ENCODE measurements at places on chromosomes 12 and 14.

DNA sequence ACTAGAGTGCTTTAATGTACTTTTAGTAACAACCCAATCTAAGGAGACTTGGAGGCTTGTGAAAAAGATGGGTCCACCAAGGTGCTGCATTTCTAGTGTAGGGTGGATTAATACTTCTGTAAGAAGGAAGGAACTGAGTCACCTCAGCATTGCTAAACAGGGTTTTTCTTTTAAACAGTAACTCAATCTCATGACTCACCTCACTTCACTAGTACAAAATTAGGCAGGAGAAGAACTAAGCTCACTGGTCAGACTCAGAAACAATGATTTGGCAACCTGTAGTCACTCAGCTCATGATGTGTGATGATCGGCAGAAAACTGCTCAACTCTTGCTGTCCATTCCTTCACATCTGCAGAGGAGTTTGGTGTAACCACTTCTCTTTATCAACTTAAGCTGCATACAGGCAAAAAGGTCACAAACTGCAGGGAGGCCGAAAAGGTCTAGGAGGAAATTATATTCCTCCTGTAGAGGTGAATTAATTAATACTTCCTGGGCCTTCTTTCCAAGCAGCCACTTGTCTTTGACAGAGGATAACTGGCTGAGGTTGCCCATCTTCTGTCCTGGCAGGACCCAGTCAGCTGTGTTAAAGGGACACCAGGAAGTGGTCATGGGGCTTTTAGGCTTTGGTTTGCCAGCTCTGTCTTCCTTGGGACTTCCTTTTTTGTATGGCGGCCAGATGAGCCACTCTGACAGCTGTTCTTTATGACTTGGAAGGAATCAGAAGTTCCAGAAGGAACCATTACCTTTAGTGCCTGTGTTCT lies 466.9 kb downstream of the FUT8 start:
- no peak for DNase-seq

GRCh38 chr12:42298887-42299286 lies 27.0 kb downstream of the ZCRB1 start:
- DNase-seq, result no peak

DNA sequence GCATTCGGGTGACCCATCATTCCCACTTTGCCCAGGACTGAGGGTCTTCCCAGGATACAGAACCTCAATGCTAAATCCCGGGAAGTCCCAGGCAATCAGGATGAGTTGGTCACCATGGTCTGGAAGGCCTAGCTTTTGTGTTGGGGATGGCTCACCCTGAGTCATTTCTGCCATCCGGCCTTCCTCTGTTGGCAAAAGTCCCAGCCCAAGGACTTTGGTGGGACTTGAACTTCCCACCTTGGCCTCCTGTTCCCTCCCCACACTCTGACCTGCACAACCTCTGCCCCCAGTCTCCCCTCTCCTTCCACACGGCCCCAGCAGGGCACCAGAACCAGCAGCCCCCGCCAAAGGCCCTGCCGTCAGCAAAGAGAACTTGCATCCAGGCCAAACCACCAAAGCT lies 24.6 kb upstream of the NCOR2 start:
- no peak for DNase-seq

DNA sequence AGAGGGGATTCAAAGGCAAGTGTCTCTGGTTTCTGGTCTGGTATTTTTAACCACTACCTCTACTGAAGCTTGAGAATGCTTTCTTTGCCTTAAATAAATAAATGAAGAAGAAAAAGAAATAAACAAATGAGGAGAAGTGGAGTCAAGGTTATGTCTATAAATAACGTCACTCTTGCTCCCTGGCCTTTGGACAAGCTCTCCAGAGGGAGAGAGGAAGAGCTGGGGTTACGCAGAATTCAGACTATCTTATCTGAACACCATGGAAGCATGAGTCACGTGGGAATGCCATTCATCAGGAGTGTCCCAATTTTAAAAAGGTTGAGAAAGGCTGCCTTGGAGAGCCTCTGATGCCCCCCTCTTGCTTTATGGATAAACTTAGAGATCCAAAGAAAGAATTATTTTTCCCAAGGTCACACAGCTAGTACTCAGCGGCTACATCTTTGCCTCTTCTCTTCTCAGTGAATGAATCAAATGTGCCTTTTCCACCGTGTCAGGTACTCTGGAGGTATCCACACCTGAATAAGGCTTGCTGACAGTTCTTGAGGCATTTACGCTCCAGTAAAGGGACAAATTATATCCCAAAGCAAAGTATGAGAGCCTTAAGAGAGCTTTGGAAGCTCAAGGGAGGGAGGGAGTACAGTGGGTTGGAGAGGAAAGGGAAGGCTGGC lies 12.9 kb upstream of the MSI1 start:
- DNase-seq, result no peak

DNA sequence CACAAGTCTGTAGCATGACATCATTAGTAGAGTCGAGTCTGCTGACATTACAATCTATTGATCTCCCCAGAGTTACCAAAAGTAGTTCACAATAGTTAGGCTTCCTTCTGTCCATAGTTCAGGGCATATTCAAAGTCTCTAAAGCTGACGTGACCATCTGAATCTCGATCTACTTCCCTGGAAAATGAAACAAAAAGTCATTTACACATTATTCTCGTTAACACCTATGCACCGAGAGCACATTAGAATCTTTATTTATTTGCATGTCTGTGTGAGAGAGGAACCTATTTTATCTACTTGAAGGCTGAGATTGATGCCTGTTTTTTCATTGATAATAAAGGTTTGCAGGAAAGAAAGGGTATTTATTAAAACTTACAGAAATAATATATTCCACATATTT lies 157.4 kb downstream of the EFCAB11 start:
- DNase-seq, result no peak

- no peak for DNase-seq
These were observed 6.8 kb upstream of the TRAF3 start for GRCh38 chr14:102770147-102771123.

- no peak for DNase-seq
These were observed 76.0 kb downstream of the WDR20 start for GRCh38 chr14:102215576-102216250.

- DNase-seq, result no peak
These were observed 54.3 kb downstream of the PTPN11 start for GRCh38 chr12:112473056-112473455.

DNA sequence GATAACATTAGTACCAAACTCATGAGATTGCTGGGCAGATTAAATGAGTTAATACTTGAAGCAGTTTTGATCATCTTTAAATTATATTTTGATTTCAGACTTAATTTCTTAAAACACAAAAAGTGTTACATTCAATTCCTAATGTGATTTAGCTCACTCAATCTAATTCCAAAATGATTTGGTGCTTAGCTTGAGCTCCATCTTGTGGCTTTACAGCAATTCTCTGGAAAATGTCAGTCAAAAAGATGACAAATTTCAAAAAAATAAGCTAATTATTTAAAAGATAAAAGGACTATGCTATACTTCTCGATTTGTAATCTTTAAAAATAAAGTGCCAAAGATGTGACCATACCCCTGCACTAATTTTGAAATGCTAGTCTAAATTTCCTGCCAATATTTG lies 10.1 kb downstream of the LLPH start:
- no peak for DNase-seq

- no peak for DNase-seq
These were observed 148.7 kb downstream of the DYRK2 start for GRCh38 chr12:67797185-67797741.

GRCh38 chr12:12051668-12052067 lies 19.1 kb upstream of the BCL2L14 start:
- DNase-seq, result no peak

- no peak for DNase-seq
These were observed 37.4 kb upstream of the HIGD1C start for GRCh38 chr12:50914872-50915484.

- no peak for DNase-seq
These were observed 66.0 kb downstream of the TMTC3 start for GRCh38 chr12:88207921-88208620.

- DNase-seq, result no peak
These were observed 908.6 kb upstream of the MDGA2 start for GRCh38 chr14:48584031-48584430.

GRCh38 chr14:66268802-66269334 lies 217.3 kb upstream of the CCDC196 start:
- no peak for DNase-seq

GRCh38 chr14:76926521-76927251 lies 100.5 kb downstream of the LRRC74A start:
- DNase-seq, result no peak

DNA sequence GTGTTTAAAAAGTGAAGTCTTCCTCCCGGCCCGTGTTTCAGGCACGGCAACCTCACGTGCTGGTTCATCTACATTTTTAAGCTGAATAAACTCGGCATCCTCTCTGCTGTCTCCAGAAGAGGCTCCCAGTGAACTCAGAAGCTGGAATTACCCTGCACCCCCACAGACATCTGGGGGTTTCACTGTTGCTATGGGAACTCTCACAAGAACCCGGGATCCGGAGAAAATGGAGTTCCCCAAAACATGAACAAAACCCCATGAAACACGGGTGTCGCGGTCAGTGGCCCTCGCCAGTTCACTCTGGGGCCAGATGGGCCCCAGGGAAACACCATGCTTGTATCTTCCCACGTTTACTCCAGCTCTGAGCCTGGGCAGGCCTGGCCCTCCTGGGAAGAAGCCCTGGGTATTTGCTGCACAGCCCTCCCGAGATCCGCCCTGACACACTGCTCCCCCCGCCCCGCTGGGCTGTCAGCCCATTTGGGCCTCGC lies 143.7 kb downstream of the PIWIL1 start:
- DNase-seq, result no peak

- no peak for DNase-seq
These were observed 38.9 kb downstream of the FBXO33 start for GRCh38 chr14:39393289-39393688.

GRCh38 chr14:103949131-103949790 lies 6.9 kb upstream of the RD3L start:
- DNase-seq, result no peak

DNA sequence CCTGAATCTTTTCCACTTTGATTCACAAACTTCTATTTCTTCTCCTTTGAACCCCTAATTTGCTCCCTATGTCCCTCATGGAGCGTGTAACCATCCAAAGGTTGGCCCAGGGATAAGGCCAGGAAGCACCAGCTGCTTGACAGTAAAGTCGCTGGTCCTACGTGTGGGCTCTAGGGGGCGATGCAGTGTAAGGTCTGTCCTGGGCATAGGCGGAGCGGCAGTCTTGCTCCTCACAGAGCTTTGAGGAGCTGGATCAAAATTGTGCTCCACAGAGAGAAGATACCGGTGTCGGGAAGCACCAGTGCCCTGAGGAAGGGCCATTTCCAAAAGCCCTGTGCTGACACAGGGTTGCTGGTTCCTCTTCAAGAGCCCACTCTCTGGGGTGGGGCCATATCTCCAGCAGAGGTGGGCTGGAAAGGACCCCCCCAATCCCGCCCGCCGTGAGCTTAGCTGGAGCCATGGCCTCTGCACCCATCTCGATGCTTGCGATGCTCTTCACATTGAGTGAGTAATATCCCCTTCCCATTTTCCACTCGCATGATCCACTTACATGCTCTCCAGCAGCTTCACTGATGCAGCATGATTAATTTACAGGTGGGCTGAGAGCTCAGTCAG lies 49.9 kb upstream of the OR4E1 start:
- DNase-seq, result no peak

DNA sequence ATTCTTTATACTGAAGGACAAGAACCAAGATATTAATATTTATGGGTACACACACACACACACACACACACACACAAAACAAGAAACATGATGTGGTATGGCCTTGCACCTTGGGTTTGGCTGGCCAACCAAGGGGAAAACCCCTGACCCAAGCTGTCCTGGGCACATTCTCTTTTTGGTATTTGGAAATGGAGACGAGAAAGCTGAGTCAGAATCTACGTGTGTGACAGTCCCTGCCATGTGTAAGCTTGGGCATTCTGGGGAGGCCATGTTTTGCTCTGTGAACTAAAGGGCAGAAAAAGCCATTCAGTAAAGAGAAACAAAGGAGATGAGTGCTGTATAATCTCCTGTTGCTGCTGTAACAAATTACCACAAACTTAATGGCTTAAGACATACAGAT lies 35.6 kb downstream of the PTGER2 start:
- DNase-seq, result no peak

- no peak for DNase-seq
These were observed 45.7 kb downstream of the CCDC91 start for GRCh38 chr12:28235985-28236384.

GRCh38 chr12:32903318-32903717 lies 6.7 kb upstream of the PKP2 start:
- no peak for DNase-seq

GRCh38 chr14:60102389-60102788 lies 10.7 kb downstream of the PCNX4 start:
- no peak for DNase-seq

DNA sequence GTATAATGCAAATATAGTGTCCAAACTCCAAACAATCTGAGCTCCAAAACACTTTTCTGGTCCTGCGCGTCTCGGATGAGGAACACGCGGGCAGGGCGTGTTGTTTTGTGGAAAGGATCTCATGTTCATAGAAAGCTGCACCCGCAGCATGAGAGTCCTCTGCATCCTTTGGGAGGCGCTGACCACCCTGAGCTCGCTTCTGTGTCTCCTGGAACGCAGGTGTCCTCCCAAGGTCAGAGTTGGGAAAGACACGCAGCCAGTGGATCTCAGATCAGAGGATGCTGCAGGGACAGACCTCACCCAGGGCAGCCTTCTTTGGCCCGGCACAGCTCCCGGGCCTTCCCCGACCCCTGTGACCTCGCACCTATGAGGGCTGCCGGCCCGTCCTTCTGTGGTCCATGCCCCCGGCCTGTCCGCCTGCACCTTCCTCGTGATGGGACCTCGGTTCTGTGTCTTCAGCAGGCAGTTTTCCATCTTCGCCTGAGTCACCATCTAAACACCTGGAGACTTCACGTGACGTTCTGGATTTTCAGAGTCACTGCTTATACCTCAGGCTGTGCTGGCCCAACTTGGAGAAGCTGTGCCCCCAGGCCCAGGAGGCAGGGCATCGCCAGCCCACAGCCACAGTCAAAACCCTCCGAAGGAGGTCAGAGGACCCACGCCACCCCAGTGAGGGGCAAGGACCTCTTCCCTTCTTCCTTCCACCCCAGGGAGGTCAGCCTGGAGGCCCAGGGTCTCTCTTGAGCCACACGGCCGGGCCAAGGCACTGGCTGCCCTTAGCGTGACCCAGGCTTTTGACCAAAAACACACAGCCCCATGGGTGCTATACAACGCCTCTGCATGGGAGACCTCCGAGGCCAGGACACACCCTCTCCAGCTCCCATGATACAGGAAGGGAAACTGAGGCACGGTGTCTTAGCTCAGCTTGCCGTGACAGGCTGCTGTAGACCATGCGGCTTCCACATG lies 25.9 kb downstream of the MMP17 start:
- DNase-seq, result no peak

DNA sequence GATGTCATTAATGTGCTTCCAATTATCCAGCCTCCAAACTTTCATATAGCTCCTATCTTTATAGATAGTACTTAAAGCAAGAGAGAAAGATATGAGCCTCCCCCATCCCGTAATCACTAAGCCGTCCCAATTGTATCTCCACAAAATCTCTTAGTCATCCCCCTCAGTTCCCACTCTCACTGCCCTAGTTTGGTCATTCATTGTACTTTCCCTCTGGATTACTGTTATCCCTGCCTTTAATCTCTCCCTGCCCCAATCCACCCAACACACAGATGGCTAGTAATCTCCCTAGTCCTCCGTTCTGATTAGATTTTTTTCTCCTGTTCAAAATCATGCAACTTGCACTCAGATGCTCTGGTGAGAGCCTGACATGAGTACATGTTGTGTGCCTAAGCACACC lies 5.4 kb upstream of the BCAT1 start:
- no peak for DNase-seq
